ENCODE measurements at places on chromosomes 11 and 22.

- no peak for DNase-seq
Observed at GRCh38 chr11:85717429-85717828, 31.4 kb upstream of the CCDC89 start.

DNA sequence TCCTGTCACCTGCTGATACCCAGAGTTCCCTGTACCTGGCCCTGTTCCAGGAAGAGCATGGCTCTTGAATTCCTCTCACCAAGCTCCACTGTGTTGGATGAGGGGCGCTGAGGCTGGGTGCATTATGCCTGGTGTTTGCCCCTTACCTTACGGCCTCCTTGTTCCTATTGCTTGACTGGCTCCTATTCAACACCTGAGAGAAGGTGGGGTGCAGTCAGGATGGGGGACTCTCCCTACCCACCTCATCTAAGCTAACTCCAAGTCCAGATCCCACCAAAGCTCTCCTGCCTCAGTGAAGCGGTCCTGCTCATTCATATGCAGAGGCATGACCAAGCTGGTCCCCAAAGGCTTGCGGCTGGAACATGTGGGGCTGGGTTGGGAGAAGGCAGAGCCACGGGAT lies 35.8 kb upstream of the RIC3 start:
- no peak for DNase-seq

DNA sequence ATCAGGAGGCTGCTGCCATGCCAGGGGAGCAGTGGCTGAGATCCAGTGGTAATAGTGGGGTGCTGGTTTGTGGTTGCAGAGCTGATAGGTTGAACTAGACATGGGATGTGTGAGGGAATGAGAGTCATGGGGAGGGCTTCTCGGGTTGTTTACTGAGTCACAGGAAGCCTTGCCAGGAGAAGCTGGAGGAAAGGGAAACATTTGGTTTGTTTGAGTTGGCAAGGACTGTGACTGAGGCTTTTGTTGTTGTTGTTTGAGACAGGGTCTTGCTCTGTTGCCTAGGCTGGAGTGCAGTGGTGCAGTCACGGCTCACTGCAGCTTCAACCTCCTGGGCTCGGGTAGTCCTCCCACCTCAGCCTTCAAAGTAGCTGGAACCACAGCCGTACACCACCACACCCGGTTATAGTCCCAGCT lies 49.3 kb downstream of the CABIN1 start:
- no peak for DNase-seq

GRCh38 chr11:117220568-117220967 lies 11.3 kb downstream of the PCSK7 start:
- DNase-seq = no peak

- no peak for DNase-seq
Observed at GRCh38 chr22:19821523-19822300, 33.0 kb downstream of the GNB1L start.

DNA sequence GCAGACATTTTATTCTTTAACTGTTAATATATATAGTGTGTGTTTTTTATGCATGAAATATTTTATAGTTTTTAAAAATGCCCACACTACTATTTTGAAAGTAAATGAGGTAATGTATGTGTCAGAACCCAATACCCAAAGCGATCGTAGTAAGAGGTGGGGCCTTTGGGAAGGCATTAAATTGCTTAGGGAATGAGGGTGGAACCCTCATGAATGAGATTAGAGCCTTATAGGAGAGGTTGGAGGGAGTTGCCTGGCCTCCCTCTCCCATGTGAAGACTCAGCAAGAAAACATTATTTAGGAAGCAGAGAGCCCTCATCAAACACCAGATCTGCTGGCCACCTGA lies 11.1 kb downstream of the KLHL35 start:
- DNase-seq = no peak

GRCh38 chr11:131397675-131398074 lies 27.3 kb downstream of the NTM start:
- no peak for DNase-seq

- no peak for DNase-seq
Observed at GRCh38 chr11:19551457-19551856, 161.2 kb upstream of the NAV2 start.

- DNase-seq = no peak
Observed at GRCh38 chr22:28542980-28543621, 136.5 kb downstream of the TTC28 start.

GRCh38 chr11:17611503-17612220 lies 64.6 kb downstream of the OTOG start:
- DNase-seq = no peak

DNA sequence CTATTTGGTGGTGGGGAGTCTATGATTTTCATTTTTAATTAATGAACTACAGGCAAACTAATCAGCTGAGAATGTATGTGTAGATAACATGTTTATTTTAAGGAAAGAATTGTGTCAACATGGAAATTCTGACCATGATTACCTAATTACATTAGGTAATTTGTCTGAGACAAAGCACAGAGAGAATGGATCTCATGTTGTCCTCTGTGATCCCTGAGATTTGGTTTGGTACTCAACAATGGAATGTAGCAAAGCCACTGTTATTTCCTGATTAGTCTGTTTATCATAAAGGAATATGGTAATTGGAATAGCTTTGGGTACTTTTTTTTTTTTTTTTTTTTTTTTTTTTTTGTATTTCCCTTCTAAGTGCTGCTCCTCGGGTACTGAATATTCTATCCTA lies 718.8 kb upstream of the ARHGAP42 start:
- DNase-seq = no peak

GRCh38 chr11:10633261-10633660 lies 60.3 kb downstream of the IRAG1 start:
- no peak for DNase-seq

- no peak for DNase-seq
Observed at GRCh38 chr11:87820011-87820410, 355.2 kb downstream of the RAB38 start.

GRCh38 chr11:67522844-67523555 lies at the start of gene CABP2:
CABP2 (minus strand) TSS chr11:67523446; CDS start chr11:67523326, 120 bp downstream.
- DNase-seq = no peak

DNA sequence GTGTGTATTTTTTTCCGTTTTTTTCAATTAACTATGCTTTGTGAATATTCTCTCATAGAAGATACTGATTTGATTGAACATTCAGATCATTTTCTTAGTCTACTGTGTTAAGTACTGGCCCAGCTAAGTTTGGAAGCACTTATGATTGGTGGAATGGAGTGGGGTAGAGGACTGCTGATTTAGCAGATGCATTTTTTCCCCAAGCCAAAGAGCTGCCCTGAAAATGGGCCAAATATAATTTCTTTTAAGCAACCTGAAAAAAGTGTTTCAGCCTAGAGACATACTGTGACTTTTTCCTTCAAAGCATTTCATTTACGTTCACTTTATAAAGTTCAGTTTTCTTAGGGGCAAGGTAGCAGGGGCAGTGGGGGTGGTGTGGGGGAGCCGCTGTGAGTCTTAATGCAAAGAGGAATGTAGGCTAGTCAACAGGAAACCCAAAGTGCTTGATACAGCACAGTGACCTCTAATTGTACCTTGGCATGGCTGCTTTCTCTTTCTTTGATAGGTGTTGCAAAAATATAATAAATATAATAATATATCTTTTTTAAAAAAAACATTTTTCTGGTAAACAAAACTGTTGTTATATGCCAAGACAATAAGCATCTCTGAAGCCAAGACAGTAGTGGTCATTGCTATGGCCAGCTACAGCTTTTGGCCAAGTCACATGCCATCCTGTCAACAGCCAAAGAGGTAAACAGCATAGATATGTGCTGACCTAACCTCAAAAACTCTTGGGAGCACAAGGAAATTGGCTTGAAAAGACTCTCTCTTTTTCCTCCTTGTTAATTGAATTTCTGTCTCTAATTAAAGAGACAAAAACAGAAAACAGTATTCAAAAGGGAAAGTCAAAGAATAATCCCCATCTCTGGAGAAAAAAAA lies 58.8 kb downstream of the LIF start:
- no peak for DNase-seq

- no peak for DNase-seq
Observed at GRCh38 chr22:38868286-38868721, 3.7 kb downstream of the CBX6 start.

DNA sequence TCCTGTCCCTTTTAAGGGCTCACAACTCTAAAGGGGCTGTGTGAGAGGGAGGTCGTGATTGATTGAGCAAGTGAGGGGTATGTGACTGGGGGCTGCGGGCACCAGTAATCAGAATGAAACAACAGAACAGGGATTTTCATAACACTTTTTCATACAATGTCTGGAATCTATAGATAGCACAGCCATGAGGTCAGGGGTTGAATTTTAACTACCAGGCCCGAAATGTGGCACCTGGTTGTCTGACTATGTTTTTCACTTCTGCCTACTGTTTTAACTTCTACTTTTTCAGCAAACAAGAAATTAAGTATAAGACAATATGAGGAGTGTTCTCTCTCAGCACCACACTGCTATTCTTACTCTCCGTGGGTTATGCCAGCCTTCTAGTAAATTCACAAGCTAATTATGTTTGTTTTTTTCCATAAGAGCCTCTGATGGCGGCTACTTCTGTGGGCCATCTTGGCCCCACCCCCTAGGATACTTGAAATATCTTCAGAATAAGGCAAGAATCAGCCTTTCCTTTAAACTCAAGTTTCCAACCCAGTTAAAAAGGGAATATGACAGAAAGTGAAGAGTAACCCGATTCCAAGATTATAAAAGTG lies 552.8 kb upstream of the CHORDC1 start:
- DNase-seq = no peak
